Calu3 (cell line): ENCODE measurements at places on chromosomes 2 and 18. TPM values are rescaled to one million over a fixed set of nuclear protein-coding genes. Genes with fewer than 3 reads are reported as not detected.

Gene POTEI
- total RNA-seq: not detected in 2 replicates

GRCh38 chr18:11514267-11514666 is 95.1 kb upstream of the SLC35G4 start:
- no peak for DNase-seq

GRCh38 chr2:45275242-45275805 is 266.1 kb upstream of the SIX2 start:
- peak; percentile 47 for DNase-seq

- DNase-seq: no peak
Observed at GRCh38 chr2:147789720-147790119, 55.1 kb upstream of the ACVR2A start.

- peak; percentile 53 for DNase-seq
Observed at GRCh38 chr18:44679914-44680272, 795 bp upstream of the SETBP1 start.

Gene CLEC4F
- not detected in 2 replicates for total RNA-seq

Gene TDRD15
- total RNA-seq: not detected in 2 replicates

Gene SERPINB8
- 30.9 and 38.6 TPM in 2 replicates for total RNA-seq

Gene GPBAR1
- total RNA-seq: 1.1 and 1.5 TPM in 2 replicates

GRCh38 chr2:28365158-28365557 is 27.5 kb upstream of the FOSL2 start:
- DNase-seq: no peak
